Activated T-cell treated with anti-CD3 and anti-CD28 coated beads for 1 hour (primary cell): ENCODE measurements at places on chromosomes 6 and 20.

GRCh38 chr20:50745634-50746137 lies 14.3 kb downstream of the PARD6B start:
- no peak for DNase-seq

- no peak for DNase-seq
Observed at GRCh38 chr6:86526238-86526637, 411.1 kb upstream of the HTR1E start.

DNA sequence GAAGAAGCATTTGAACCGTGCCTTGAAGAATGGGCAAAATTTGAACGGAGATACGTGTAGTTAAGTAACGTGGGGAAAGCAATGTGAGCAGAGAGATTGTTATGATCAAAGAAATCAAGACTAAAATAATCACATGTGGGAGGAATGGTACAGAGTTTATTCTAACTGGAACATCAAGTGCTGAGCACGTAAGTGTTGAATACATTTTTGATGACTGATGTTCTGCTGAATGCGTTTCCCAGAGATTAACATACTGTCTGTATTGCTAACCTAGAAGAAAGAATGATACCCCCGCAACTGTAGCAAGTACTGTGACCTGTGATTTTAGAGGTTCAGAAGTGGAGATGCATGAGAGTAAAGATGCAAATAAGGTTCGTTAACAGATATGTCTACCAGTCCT lies 146.9 kb upstream of the EPHA7 start:
- DNase-seq = no peak

DNA sequence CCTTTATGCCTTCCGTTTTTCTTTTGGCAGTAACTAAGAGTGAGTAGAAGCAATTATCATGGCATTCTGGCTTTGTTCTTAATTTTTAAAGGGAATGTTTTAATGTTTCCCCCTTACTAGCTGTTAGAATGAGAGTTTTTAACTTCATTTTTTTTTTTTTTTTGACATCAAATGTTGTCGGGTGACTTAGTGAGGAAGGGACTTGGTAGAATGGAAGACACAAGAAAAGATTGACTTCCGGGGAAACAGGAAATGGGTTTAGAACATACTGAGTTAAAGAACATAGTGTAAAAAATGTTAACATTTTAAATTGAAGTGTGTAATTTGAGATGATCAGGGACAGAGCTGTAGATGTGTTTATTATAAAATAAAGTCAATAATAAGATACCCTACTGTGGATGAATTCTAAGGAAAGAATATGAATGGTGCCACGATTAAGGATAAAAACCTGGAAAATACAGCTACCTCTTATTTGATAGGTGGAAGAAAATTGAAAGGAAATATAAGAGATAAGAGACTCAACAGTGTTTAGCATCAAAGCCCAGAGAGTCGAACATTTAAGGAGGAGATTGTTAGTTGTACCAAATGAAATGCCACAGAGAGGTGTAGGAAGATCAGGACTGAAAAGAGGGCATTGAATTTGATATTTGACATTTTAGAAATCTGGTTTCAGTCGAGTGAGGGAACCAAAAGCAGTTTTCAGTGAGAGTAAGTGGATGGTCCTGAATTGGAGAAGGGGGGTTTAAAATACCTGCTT lies 9.4 kb downstream of the HSF2 start:
- DNase-seq = no peak

DNA sequence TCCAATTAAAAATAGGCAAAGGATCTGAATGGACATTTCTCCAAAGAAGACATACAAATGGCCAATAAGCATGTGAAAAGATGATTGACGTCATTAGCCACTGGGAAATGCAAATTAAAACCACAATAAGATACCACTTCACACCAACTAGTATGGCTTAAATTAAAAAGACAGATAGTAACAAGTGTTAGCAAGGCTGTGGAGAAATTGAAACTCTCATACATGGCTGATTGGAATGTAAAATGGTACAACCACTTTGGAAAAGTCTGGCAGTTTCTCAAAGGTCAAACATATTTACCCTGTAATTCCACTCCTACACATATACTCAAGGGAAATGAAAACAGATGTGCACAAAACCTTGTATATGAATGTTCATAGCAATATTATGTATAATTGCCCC lies 83.6 kb downstream of the CEP57L1 start:
- no peak for DNase-seq
